ENCODE measurements at places on chromosomes 4 and X. TPM values are rescaled to one million over a fixed set of nuclear protein-coding genes. Genes with fewer than 3 reads are reported as not detected.

NXF2B gene
- not detected for total RNA-seq

TMPRSS11A gene
- not detected for total RNA-seq

ADH1C gene
- not detected for total RNA-seq

ZNF141 gene
- total RNA-seq, result 77.5 TPM

HPGDS gene
- 1.2 TPM for total RNA-seq

PASD1 gene
- total RNA-seq, result not detected
